Stimulated activated CD4-positive, alpha-beta T cell treated with anti-CD3 and anti-CD28 coated beads, Interleukin-4, amount 100 ng/mL, for 4 hours (primary cell): ENCODE measurements at places on chromosomes 16 and 17.
A peak's percentile ranks its signal among the peaks of the same experiment; 100 is the strongest.

GRCh38 chr16:74297145-74297665 is 591 bp downstream of the PSMD7 start:
- DNase-seq, result peak; percentile 27

GRCh38 chr16:19436540-19436939 is 18.9 kb downstream of the TMC5 start:
- DNase-seq, result no peak

DNA sequence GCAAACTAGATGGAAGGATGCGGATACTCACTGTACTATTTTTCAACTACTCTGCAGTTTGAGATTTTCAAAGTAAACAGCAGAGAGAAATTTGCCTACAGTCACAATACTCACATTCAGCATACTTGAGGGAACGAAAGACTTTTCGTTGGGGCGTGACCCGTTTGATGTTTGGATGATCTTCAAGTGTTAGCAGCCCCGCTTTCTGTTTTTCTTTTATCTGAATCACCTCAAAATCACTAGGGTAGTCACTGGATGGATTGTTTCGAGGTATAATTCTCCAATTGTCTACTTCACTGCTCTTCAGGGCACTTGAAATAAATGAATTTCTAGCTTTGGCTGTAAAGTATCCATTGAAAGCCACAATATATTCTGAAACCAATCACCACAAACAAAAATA is 17.8 kb downstream of the MBTPS1 start:
- DNase-seq, result no peak

DNA sequence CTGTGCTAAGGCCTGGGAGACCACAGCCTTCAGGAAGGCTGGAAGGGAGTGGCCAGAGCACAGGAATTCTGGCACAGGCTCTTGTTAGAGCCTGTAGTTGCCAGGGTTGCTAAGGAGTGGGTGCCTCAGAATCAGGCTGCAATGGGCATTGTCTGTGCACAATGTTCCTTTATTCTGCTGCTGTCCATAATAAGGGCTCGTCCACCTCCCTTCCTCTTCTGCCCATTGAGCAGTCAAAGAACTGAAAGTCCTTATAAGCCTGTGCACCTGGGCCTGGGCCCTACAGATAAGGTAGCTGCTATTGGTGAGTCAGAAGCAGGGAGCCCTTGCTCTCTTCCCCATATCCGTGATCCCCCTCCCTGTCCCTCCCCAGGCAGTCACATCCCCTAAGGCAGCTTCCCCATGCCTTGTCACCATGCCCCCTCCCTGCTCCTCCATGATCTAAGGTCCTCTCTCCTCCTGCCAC is 5.4 kb upstream of the CNGB1 start:
- DNase-seq, result no peak

DNA sequence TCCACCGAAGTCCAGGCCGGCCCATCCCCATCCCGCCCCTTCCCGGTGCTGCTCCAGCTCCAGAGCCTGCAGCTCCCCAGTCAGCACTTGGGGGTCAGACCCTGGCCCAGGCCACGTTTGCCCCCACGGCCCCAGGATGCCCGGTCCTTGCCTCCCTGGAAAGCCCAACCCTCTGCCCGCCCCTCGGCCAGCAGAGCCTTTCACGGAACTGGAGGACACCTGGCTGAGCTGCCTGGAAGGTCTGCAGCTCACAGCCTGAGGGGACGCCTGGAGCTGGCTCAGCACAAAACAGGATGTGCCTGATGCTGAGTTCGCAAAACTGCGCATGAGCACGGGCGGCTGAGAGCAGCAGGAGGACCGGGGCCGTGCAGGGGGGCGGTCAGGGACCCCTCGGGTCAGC is 29.7 kb upstream of the SSTR5 start:
- no peak for DNase-seq

DNA sequence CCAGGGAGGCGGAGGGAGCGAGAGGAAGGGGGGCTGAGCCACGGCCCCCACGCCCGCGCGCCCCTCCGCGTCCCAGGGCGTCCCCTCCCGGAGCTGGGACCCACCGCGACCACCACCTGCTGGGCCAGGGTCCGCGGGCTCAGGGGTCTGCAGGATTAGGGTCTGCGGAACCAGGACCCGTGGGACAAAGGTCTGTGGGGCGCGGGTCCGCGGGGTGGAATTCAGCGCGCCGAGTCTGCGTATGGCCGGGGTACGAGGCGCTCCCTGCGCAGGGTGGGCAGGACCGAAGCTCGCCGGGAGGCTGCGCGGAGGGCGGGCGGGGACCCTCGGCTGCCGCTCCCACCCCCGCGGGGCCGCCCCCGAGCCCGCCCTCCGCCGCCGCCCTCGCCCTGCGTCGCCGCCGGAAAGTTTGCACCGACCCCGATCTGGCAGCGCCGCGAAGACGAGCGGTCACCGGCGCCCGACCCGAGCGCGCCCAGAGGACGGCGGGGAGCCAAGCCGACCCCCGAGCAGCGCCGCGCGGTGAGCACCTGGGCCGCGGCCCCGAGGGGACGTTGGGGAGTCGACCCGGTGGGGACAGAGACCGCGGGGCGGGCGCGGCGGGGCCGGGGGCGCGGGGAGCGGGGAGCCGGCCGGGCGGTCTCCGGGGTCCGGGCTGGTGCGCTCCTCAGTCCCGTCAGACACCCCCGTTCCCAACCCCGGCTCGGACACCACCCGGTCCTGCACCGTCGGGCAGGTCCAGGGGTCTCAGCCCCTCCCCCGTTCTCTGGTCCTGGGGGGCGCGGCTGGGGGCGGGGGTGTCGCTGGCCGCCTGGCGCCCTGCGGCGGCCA is at the start of gene GCGR:
GCGR (plus strand) TSS at position 423 of the 831 bp plus-strand sequence. CDS start 4,869 bp downstream, outside the sequence.
- DNase-seq, result no peak
